ENCODE measurements at places on chromosomes 2 and 18. TPM values are rescaled to one million over a fixed set of nuclear protein-coding genes. Genes with fewer than 3 reads are reported as not detected.

DNA sequence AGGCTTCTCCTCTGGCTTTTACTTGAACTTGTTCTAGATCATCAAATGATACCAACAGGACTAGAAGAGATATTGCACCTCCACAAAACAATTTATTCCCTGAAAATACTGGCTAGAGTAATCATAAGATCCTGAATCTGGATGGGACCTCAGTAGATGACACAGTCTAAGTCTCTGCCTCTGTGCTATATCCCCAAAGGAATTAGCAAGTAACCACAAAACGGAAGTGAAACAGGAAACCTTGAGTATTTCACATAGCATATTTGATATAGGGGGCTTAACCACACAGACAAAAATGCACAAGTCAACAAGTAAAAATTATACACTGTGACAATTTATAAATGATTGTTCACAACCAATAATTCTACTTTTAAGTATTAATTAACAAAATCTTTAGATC, 456.9 kb upstream of the TNP1 start:
- no peak for DNase-seq

DNA sequence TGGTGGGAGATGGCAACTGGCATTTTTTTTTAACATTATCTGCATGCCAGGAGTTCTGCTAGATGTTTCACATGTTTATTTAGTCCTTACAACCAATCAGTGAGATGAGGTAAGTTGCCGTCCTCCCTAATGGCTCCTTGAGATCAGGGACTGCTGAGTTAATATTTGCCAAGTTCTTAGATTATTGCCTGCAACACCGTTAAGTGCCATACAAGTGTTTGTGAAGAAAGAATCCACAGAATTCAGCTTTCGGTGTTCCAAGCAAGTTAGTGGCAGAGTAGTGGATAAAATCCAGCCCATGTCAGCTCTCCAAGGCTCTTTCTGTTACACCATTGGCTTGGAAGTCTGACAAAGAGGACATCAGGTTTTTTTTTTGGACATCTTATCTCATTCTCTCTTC, 95.9 kb downstream of the C1QL2 start:
- no peak for DNase-seq

The MC2R gene
- not detected for total RNA-seq

- DNase-seq: no peak
Observed at GRCh38 chr18:66674286-66674685, 70.4 kb upstream of the CDH19 start.

DNA sequence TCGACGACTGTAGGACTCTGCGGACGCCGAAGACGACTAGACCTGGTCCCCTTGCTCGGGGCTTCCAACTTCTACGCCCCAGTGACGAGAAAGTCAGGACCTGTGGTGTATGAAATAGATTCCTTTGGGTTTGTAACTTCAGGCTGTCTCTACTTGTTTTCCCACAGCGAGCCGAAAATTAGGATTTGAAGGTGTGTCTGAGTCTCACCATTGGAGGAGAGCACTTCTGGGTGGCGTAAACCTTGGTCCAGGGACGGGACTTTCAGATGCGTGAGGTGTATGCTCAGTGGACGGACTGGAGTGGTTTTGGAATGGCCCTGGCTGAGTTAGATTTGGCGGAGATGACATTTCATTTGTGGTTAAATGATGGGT, 1.3 kb downstream of the BIRC6 start:
- no peak for DNase-seq

The FSHR gene
- not detected for total RNA-seq

DNA sequence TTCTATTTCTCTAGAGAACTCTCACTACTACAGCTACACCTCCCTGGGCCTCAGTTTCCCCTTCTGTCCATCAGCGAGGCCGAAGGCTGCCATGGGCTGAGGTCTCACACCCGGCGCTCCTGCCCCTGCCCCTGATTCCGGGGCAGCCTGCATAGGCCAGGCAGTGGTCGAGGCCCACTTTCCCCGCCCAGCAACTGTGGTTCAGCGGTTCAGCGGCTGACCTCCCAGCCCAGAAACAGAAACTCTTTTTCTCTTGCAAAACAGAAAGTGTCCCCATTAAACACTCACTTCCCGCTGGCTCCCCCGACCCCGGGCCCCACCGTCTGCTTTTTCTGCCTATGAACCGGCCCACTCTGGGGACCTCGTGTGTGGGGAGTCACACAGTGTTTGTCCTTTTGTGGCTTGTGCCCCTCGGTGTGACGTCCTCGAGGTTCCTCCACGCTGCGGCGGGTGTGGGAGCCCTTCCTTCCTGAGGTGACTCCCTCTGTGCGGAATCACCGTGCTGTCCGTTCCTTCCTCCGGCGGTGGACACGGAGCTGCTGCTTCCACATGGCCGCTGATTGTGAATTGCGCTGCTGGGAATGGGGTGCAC, 16.0 kb downstream of the PDCD1 start:
- DNase-seq: peak; percentile 83

GRCh38 chr2:187078297-187078696, 229.3 kb upstream of the ZSWIM2 start:
- DNase-seq: no peak

DNA sequence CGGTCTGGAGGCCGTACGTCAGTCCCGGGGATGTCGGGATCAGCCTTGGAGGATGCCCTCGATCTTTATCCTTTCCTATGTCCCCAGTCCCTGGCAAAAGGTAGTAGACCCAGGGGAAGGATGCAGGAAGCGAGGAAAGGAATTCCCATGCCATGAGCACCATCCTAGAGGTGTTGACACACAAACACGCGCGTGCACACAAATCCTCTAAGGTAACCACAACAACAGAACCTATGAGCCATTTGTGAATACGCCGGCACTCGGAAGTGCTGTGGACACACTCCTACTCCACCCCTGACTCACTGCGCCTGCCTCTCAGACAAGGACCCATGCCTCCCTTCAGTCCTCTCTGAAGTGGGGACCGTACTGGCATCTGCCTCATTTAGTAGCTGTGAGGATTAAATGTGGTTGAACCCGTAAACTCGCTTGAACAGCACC, 11.3 kb upstream of the MLPH start:
- DNase-seq: no peak

GRCh38 chr2:239540174-239540573, 139.4 kb upstream of the HDAC4 start:
- DNase-seq: no peak

GRCh38 chr18:63532471-63532870, 9.7 kb upstream of the SERPINB12 start:
- DNase-seq: no peak

The DHRS9 gene
- total RNA-seq: not detected

Data from natural killer cell treated with Interleukin-12 subunit alpha and Interleukin-12 subunit beta and Interleukin-15 and Interleukin-18, amount 100 ng/mL, for 72 hours (primary cell).